ENCODE measurements at places on chromosomes 12 and 14. TPM values are rescaled to one million over a fixed set of nuclear protein-coding genes. Genes with fewer than 3 reads are reported as not detected.

Gene LRRC10
- total RNA-seq, result not detected

- no peak for DNase-seq
These were observed 19.9 kb downstream of the PTGER2 start for GRCh38 chr14:52333823-52334657.

GRCh38 chr12:99600388-99600787 lies 47.2 kb upstream of the GARIN6 start:
- DNase-seq, result peak; percentile 22

Gene CNTN1
- not detected for total RNA-seq

DNA sequence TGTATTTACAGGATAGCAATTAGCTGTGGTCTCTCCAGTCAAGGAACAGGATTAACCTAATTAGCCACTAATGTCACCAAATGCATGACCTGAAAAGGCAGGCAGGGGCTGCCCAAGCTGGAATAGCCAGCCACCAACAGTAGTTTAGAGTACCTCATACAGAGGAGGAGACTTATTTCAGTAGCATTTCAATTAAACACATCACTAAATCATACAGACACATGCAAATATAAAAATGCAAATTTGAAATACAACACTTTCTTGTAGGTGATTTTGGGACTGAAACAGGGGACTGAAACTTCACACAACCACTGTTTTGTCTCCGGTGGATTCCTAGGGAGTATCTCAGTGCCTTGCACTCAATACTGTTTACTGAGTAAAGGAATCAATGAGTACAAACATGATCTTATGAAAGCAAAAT lies 636 bp upstream of the IFNG-AS1 start:
- no peak for DNase-seq

DNA sequence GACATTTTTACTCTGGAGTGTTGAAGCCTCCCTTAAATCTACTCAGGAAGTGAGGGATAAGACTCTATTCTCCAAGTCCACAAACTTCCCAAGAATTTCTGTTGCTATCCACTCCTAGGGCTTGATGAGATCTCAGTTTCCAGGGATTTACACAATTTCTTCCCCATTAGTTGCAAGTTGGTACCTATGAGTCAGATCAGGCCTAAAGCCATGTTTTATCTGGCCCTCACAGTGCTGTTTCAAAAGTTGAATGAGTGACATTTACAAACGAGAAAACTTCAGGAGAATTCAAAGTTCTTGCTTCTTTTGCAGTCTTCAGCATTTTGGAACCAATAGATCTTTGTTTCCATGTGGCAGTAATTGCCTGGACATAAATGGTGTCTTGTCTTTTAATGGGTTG lies 156.4 kb upstream of the SYT10 start:
- no peak for DNase-seq

Gene TPPP2
- not detected for total RNA-seq

GRCh38 chr12:81596558-81596957 lies 162.6 kb downstream of the PPFIA2 start:
- DNase-seq, result no peak

All from Caki2 (cell line).